ENCODE measurements at places on chromosomes 1 and 21.

DNA sequence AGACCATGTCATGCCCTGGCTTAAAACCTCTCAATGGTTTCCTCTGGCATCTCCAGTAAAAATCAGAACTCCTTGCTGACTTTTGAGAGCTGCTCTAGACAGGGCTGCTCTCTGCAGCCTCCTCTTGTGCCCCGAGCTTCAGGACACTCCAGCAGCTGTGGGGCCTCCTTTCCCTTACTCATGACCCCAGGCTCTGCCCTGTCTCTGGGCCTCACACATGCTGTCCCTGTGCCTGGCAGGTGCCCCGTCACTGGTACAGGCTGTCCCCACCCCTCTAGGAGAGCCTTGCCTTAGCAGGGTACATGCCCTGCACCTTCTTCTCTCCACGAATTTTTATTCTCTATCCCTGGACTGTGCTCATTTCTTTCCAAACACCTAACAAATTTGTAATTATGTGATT, 43.2 kb downstream of the HIVEP3 start:
- no peak for DNase-seq

DNA sequence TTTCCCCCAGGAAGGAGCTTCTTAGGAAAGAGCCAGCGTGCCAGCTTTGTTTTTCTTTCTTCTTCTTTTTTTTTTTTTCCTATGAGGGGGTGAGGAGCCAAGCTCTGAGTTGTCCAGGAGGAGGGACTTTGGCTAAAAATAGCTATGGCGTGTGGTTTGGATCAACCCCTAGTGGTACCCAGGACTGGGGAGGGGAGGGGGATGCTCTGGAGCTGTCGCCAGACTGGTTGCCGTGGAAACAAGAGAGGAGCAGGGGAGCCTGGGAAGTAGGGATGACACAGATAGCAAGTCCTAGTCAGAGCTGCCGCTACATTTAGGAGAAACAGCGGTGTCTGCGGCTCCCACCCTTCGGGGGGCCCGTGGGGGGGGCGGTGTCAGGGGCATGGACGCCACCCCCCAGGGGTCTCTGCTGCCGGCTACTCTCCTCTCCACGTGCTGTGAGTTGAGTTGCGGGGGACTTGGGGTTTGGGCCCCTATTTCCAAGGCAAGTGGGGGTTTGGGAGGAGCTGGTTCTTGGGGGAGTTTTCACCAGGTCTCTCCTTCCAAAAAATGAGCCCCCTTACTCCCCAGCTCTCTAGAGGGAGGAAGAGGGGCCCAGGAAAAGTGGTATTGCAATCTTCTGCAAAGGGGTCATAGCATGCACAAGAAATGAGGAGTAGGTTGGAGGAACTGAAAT, at the start of gene KCNJ9:
TSS of gene KCNJ9 (plus strand) at position 278 of the 676 bp plus-strand sequence. CDS start 2,493 bp downstream, outside the sequence.
- no peak for DNase-seq

- peak; percentile 51 for DNase-seq
Measured at GRCh38 chr1:179087665-179088064, 5.8 kb downstream of the TOR3A start.

DNA sequence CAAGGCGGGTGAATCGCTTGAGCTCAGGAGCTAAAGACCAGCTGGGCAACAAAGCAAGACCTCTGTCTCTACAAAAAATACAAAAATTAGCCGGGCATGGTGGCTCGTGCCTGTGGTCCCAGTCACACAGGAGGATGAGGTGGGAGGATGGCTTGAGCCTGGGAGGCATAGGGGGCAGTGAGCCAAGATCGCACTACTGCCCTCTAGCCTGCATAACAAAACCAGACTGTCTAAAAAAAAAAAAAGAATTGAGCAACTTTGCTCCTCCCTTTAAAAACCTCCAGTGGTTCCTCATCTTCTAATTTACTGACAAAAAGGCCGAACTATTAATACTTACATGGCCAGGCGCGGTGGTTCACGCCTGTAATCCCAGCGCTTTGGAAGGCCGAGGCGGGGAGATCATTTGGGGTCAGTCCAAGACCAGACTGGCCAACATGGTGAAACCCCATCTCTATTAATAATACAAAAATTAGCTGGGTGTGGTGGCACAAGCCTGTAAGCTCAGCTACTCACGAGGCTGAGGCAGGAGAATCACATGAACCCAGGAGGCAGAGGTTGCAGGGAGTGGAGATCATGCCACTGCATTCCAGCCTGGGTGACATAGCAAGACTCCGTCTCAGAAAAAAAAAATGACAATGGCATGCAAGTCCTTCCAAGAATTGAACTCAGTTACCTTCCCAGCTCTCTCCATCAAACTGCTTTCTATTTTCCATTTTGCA, 4.4 kb downstream of the ACBD3 start:
- DNase-seq, result peak; percentile 35

- no peak for DNase-seq
Measured at GRCh38 chr1:229101011-229101871, 169.7 kb upstream of the RAB4A start.

- DNase-seq, result no peak
Measured at GRCh38 chr1:63705078-63705477, 68.7 kb upstream of the ROR1 start.

- DNase-seq, result no peak
Measured at GRCh38 chr21:15964236-15964855, 234.6 kb downstream of the USP25 start.

DNA sequence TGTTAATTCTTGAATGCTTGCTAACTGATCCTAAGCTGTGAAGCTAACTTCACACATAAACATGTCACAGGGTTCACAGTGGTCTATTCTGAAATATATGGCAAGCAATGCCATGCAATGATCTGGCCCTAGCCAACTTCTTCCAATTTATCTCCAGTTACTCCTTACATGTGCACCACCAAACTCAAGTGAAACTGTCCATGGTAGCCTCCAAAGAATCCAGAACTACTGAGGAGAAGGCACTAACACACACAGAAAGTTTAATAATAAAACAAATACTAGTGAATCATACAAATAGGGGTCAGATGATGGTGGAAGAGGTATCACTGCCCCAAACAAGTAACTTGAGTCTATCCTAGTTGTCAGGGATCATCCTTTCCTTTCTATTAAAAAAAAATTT, 172.6 kb upstream of the RAB4A start:
- DNase-seq, result no peak

DNA sequence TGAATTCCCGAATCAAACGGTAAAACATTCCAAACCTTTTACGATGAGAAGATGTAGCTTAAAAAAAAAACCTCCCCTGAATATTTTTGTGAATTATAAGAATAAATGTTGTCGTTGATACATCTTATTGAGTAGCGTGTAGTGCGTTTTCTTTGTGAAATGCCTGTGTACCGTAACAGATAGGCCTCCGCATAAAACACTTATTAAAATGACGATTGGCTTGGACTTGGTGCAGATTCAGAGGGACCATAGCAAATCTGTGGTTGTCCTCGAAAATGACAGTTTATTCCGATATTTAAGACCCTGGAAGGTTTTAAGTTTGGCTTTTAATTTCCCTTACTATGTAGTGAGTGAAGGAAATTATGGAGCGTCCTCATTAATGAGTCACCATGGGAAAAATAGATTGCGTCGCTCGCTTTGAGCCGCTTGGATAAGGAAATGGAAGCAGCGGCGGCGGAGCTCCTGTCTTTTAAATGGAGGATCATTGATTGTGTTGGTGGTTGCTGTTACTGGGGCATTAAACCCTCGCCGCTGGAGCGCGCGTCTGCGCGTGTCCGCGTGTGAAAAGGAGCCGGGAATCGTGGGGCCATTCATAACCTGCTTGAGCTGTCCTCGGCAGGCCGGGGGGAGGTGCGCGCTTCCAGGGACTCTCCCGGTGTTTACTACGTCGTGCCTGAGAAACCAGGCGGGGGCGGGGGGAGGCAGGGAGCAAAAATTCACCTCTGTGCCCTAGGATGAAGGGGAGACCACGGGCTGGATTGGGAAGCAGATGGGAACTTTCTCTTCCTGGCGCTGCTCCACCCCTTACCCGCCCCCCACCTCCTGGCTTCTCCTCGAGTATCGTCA, 1.6 kb downstream of the SPEN start:
- DNase-seq, result no peak

DNA sequence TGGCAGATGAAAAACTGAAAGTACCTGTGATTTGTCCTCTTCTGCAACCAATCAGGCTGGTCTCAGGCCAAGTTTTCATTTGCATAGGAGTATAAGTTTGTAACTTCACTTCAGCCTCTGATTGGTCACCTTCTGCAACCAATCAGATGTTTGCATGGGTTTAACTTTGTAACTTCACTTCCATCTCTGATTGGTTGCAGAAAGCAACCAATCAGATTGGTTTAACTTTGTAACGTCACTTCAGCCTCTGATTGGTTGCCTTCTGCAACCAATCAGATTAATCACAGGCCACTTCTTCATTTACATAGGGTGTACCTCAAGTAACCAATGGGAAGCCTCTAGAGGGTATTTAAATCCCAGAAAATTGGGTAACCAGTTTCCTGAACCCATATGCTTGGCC, 18.9 kb upstream of the TUT4 start:
- no peak for DNase-seq

DNA sequence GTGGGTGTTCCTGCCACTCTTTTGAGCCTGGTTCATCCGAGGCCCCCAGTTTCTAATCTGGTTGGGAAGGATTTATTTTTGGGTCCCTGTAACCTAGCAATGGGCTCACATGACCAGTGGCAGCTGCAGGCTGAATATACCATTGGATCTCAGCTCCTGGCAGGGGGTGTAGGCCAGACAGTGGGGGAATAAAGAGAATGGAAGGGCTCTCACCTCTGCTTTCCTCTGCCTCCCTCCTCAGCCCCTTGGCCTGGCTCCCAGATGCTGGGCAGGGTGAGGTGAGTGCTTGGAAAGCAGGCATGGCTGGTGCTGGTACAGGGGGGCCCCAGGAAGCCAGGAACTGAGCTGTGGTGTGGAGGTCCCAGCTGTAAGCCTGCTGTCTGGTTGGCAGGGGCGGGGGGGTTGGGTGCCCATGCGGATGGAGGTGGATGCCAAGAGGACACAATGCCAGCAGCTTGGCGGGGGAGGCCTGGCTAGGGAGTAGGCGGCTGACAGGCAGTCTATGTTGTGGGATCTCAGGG, 3.6 kb upstream of the GPR61 start:
- DNase-seq, result no peak

- DNase-seq, result no peak
Measured at GRCh38 chr21:18499761-18500376, 96.3 kb upstream of the TMPRSS15 start.

GRCh38 chr1:45820173-45820572, 16.8 kb downstream of the MAST2 start:
- DNase-seq, result no peak

- peak; percentile 42 for DNase-seq
Measured at GRCh38 chr1:6612641-6613360, 730 bp upstream of the PHF13 start.

GRCh38 chr21:35395728-35396127, 346.6 kb upstream of the RUNX1 start:
- no peak for DNase-seq

GRCh38 chr1:116690396-116690848, 22.9 kb upstream of the IGSF3 start:
- no peak for DNase-seq

DNA sequence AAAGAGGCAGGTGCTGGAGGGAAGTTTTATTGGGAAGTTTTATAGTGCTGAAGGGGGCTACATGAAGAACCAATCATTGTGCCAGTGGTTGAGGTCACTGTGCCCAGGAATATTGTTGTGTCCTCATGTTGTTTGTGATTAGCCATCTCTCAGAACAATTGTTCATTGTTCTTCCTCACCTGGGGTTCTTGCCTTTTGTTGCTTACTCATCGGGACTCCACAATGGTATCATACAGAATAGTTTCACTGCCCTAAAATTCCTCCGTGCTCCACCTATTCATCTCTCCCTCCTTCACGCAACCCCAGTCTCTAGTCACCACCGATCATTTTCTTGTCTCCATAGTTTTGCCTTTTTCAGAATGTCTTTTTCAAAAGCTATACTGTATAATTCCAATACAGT, 38.9 kb upstream of the CDC14A start:
- no peak for DNase-seq

DNA sequence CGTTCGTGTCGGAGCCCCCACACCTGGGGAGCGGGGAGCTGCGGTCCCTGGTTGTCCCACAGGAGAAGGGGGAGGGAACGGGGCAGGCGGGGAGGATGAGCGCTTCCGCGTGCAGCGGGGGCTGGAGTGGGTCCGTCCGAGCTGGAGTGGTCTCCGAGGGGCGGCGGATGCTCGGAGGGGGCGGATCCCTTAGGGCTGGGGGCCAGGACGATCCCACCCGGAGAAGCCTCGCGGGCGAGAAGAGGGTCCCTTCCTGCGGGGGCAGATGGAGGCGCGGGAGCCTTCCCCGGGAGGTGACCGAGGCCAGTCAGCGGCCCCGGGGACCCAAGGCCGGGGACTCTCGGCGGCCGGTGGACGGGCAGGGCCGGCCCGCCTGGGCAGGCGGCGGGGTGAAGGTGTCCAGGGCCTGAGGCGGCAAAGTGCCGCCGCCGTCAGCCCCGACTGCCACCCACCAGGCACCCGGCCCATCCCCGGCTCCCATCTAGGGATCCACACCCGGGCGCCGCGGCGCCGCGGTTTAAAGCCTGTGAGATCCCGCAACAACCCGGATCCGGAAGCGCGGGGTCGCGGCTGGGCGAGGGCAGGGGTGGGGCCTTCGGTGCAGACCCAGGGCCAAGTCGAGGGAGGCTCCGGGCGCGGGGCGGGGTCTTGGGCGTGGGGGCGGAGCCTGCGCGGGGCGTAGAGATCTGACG, 5.3 kb upstream of the CCDC27 start:
- DNase-seq, result no peak

DNA sequence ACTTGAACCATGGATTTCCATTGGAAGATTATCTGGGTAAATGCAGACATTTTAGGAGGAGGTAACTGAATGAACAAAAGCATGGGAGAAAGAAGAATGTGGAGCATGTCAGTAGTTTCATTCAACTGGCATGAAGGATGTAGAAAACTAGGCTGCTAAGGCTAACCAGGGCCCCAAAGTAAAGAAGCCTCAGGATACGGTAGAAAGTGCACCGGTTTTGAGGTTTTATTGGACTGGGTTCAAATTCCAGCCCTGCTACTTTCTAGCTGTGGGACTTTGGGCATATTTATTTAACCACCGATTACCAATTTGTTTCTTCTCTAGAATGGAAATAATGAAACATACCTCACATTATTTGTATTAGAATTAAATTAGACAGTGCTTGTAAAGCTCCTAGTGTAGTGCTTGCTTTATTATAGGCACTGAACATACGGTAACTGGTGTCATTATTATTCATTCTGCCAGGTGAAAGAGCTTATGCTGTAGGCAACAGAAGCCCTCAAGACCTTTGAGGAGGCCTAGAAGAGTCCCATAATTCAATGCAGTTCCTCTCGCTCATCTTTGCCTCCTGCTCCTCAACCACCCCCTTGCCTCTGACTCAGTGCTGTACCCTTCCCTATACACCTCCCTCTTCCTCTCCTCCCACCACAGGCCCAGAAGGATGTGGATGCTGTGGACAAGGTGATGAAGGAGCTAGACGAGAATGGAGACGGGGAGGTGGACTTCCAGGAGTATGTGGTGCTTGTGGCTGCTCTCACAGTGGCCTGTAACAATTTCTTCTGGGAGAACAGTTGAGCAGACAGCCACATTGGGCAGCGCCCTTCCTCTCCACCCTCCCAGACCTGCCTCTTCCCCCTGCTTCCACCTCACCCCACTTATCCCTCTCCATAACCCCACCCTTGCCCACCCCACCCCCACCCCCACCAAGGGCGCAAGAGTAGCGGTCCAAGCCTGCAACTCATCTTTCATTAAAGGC, 2.5 kb upstream of the CHTOP start:
- no peak for DNase-seq

- DNase-seq, result no peak
Measured at GRCh38 chr1:156420205-156421061, 51.4 kb downstream of the RHBG start.

Data from H54 (cell line).